ENCODE measurements at places on chromosomes 16 and 17.

GRCh38 chr17:39954876-39955275 is 7.9 kb upstream of the GSDMA start:
- no peak for DNase-seq

DNA sequence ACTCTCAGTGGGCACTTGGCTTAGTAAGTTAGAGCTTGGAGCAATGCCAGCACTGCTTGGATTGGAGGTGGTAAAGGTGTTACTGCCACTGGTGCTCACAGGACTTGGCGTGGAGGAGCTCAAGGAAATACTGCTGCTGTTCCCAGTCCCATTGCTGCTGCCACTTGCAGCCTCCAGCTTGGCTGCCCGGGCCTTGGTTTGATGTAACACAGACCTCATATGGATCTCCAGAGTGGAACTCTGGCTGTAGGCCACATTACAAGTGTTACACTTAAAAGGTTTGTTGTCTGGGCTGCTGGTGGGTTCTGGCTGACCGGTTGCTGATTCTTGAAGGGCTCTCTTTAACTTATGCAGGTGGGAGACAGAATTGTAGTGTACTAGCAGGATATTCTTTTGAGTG is 250.3 kb downstream of the ZFHX3 start:
- DNase-seq = no peak

DNA sequence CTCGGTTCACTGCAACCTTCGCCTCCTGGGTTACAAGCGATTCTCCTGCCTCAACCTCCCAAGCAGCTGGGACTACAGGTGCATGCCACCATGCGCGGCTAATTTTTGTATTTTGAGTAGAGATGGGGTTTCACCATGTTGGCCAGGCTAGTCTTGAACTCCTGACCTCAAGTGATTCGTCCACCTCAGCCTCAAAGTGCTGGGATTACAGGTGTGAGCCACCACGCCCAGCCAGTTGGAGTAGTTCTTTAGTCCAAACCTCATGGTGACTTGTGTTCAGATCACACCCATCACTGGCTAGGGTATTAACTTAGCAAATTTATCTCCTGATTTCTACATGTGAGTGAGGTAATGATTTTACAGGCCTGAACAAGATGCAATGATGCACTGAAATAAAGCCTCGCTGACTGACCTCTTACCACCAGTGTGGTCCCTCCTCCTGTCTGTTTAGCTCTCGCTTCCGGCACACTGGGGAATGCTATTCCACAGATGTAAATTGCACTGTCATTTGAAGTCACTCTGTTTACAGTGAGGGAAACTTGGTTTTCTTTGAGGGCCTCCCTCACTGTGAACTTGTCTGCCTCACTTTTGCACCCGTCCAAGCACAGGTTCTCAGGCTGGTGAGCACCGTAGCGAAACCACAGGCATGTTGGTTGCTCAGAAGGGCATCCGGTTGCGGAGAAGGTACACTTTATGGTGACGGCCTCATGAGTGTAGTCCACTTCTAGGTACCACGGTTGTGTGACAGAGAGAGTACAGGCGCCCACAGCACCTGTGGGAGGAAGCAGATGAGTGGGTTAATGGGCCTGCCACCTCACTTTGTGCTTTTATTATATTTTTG is 5.5 kb downstream of the IGSF6 start:
- DNase-seq = no peak

DNA sequence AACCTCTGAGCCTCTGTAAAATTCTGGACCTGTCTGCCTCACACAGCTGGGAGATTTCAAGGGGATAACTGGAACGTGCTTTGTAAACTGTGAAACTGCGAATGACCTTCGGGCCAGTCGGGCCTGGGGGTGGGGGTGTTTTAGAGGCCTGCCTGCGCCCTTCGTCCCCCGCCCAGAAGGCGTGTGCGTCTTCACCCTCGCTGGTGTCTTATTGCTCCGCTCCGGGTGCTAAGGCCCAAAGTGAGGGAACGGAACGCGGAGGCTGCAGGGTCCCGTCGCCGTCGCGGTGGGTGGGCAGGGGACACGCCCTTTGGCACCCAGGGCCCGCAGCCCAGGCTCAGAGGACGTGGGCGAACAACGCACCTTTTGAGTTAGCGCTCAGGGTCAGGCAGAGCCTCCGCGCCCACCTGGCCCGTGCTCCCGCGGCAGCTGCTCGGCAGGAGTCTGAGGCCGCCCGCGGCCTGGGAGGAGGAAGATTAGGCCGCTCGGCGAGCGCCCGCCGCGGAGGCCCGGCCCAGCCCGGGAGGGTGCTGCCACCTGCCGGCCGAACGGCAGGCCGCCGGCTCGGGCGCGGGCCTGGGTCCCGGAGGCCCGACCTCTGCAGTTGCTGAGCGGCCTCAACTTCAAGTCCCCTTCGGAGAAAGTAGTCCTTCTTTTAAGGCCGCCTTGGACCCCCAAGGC is 29.7 kb downstream of the DCAKD start:
- peak; percentile 40 for DNase-seq

Data from T-helper 2 cell (primary cell).